ENCODE measurements at places on chromosomes 2 and 18.

- no peak for DNase-seq
Observed at GRCh38 chr18:47404845-47405244, 153.4 kb upstream of the SKOR2 start.

GRCh38 chr18:37720663-37721062 is 155.1 kb upstream of the CELF4 start:
- DNase-seq, result no peak

DNA sequence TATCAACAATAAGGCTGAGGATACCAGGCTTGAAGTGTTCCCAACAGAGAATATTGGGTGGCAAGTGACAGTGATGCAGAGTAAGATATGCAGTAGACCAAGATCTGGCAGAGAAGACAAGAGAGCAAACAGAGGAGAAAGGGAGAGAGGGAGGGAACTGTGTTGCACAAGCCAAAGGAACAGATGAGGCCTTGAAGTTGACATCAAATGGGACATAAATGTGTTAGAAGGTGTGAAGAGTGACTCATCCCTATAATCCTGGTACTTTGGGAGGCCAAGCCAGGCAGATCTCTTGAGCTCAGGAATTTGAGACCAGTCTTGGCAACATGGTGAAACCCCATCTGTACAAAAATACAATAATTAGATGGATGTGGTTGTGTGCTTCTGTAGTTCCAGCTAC is 342.9 kb downstream of the PARD3B start:
- no peak for DNase-seq

GRCh38 chr2:209383212-209383611 is 40.6 kb upstream of the MAP2 start:
- DNase-seq, result no peak

GRCh38 chr18:51862051-51862715 is 477.8 kb upstream of the DCC start:
- no peak for DNase-seq

DNA sequence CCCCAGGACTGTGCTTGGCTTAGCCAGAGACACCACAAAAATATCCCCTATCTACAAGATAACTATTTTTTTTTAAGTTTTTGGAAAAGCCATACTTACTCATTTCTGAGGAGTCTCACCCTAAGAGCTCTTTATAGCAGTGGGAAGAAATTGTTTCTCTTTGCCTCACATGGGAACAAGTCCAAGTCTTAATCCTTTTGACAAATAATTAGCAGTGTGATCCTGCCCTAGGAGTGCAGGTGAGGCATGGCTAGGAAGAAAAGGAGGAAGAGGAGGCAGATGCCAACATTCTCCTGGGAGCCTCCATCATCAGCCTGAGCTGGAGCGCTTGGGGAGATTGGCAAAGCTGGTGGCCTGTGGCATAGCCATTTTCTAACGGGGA is 115.6 kb downstream of the STPG4 start:
- no peak for DNase-seq

- DNase-seq, result no peak
Observed at GRCh38 chr18:45854036-45854586, 28.6 kb downstream of the SIGLEC15 start.

- no peak for DNase-seq
Observed at GRCh38 chr2:63737081-63737751, 104.5 kb upstream of the UGP2 start.

- no peak for DNase-seq
Observed at GRCh38 chr2:170022692-170023091, 155.3 kb upstream of the MYO3B start.

DNA sequence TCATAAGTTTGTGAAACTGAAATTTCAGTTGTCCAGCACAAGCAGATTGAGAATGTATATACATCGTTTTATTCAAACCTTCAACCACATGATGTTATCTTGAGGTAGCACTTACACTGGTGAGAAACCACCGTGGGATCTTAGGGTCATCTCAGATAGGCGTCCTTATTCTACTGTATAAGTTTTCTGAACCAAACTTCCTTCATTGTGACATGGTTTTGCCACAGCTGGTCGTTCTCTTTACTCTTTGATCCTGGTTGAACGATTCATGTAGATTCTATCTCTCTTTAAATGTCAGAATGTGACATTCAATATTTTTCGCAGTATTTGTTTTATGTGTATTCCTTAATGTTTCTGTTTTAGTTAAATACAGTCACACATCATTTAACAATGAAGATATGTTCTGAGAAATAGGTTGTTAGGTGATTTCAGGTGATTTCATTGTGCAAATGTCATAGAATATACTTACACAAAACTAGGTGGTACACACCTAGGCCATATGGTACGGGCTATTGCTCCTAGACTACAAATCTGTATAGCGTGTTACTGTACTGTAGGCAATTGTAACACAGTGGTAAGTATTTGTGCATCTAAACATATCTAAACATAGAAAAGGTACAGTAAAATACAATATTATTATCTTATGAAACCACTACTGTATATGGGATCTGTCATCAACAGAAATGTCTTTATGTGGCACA is 17.9 kb upstream of the ARHGAP25 start:
- DNase-seq, result no peak

- DNase-seq, result no peak
Observed at GRCh38 chr2:26913606-26913998, 56.8 kb upstream of the MAPRE3 start.

DNA sequence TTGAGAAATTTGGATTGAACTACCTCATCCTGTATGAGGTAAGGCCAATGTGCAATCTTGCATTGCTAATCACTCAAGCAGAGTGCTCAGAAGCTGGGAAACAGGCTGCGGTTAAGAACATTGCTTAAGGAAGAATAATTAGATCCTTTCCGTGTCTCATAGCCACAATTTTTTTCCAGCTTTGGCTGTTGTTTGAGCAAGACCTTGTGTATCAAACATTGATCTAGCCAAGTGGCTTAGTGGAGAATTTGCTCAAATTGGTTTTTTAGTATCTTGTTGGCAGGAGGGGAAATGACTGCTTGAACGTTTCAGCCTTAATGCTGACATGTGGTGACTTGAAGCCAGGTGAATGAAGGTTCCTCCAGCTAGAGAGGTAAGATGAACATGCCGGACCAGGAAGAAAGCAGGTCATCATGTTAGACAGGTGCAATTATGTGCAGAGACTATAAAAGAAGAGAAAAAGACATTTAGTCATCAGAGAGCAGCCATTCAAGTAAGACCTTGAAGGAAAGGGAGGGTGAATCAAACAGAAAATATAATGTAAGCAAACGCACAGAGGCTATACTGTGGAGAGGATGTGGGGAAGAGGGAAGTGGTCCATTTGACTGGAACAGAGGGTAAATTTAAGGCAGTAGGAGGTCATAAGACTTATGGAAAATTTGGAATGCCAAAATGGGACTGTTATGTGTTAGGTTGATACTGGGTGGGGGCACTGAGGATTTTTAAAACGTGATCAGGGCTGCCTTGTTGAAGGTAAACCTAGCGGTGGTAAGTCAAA is 98.9 kb upstream of the CYP1B1 start:
- no peak for DNase-seq

GRCh38 chr2:152120430-152120829 is 21.6 kb upstream of the CACNB4 start:
- no peak for DNase-seq

GRCh38 chr18:75548353-75548905 is 120.9 kb upstream of the SMIM21 start:
- no peak for DNase-seq

DNA sequence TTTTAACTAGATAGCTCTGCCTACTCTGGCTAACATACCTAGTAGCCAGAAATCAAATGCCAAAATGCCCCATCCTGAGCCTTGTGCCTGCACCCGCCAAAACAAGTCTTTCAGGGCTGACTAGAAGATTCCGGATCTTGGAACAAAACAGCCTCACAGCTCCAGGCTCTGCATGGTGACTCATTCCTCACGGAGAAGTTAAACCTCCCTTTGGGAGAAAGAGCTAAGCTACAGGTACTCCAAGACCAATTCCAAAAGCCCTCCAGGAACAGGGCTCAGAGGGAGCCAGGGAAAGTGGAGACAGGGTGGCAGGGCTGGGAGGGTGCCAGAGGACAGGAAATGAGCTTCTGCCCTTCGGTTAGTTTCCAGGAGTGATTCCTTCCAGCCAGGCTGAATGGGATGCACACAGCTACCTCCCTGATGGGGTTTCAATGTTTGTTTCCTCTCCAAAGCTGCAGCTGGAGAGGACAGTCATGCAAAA is 295.6 kb downstream of the TNS1 start:
- no peak for DNase-seq

DNA sequence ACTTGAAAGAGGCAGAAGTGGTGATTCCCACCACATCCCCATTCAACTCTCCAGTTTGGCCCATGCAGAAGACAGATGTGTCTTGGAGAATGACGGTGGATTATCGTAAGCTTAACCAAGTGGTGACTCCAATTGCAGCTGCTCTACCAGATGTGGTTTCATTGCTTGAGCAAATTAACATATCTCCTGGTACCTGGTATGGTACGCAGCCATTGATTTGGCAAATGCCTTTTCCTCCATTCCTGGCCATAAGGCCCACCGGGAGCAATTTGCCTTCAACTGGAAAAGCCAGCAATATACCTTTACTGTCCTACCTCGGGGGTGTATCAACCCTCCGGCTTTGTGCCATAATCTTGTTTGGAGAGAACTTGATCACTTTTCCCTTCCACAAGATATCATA is 411.5 kb upstream of the SMIM21 start:
- no peak for DNase-seq

DNA sequence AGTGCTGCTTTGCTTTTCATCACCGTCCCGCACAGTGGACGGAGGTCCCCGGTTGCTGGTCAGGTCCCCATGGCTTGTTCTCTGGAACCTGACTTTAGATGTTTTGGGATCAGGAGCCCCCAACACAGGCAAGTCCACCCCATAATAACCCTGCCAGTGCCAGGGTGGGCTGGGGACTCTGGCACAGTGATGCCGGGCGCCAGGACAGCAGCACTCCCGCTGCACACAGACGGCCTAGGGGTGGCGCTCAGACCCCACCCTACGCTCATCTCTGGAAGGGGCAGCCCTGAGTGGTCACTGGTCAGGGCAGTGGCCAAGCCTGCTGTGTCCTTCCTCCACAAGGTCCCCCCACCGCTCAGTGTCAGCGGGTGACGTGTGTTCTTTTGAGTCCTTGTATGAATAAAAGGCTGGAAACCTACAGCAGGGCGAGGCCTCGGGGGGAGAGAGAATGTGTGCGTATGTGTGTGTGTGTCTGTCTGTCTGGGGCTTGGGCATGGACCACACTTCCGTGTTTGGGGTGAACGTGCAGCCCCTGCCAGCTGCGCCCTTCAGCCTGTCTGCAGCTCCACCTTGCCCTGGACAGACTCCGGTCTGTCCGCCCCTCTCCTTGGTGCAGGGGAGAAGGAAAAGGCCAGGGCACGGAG is 32.3 kb downstream of the GPC1 start:
- no peak for DNase-seq

- DNase-seq, result no peak
Observed at GRCh38 chr2:239127513-239127912, 273.3 kb downstream of the HDAC4 start.

GRCh38 chr2:111042772-111043771 is 77.6 kb upstream of the BCL2L11 start:
- no peak for DNase-seq

DNA sequence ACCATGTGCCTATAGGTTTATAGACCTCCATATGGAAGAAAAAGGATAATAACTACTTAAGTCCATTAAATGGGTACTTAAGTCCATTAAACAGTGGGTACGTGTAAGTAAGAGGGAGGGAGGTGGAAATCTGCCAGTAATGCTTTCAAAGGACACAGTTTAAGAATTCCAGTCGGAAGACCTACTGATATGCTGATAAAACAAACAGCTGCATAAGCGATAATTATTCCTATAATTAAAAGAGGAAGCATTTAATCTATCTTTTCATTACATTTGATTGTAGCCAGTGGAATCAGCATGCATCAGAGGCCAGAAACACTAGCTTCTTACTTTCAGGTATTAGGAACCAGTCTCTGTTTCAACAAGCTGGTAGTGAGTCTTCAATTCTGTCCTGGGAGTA is 96.4 kb upstream of the DDX18 start:
- DNase-seq, result no peak

- no peak for DNase-seq
Observed at GRCh38 chr2:234398531-234398930, 98.3 kb downstream of the ARL4C start.

All from activated T-cell treated with anti-CD3 and anti-CD28 coated beads for 1 hour (primary cell).